ENCODE measurements at places on chromosomes 6 and 20.

- DNase-seq: peak; percentile 12
Observed at GRCh38 chr20:17226410-17227218, at the start of gene PCSK2. PCSK2 (plus strand) TSS chr20:17227040; CDS start chr20:17227306, 266 bp downstream.

DNA sequence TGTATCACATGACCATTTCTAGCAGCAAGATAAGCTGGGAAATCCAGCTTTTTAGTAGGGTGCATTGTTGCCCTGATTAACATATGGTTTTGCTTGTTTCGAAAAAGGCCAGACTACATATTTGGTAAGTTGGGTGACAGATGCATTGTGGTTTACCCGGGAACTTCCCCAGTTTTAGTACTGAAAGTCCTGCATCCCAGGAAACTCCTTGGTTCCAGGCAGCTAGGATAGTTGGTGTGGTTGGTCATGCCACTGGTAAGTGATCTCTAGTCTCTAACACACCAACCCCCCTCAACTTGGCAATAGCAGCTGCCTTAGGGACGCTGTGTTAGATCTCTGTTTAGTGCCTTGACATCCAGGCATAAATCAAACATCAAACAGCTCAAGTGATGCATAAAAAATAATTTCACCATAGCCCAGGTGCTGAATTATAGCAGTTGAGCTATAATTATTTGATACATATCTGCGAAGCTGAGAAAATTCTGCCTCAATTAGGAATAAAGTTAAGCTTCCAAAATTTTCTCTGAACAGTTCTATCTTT, 216.5 kb downstream of the TFAP2C start:
- DNase-seq: no peak

DNA sequence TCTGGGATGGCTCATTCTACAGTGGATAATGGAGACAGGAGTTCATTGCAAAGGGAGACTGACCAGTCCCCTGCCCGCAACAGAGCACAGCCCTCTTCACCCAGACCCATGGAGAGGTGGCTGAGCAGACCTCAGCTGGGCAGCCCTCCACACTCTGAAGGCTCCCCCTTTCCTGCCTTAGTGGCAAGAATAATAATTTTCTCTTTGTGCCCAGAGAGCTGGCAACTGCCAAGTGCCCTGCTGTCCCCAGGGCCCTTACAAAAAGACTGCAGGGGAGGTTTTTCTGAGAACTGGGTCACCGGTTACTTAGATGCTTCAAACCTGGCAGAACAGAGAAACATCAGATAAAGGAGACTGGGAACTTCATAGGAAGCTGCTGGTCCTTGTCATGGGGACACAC, 35.4 kb upstream of the ZNFX1 start:
- no peak for DNase-seq

- no peak for DNase-seq
Observed at GRCh38 chr6:5215799-5216198, 45.0 kb downstream of the LYRM4 start.

- DNase-seq: peak; percentile 49
Observed at GRCh38 chr6:30763618-30764489, 19.5 kb upstream of the IER3 start.

DNA sequence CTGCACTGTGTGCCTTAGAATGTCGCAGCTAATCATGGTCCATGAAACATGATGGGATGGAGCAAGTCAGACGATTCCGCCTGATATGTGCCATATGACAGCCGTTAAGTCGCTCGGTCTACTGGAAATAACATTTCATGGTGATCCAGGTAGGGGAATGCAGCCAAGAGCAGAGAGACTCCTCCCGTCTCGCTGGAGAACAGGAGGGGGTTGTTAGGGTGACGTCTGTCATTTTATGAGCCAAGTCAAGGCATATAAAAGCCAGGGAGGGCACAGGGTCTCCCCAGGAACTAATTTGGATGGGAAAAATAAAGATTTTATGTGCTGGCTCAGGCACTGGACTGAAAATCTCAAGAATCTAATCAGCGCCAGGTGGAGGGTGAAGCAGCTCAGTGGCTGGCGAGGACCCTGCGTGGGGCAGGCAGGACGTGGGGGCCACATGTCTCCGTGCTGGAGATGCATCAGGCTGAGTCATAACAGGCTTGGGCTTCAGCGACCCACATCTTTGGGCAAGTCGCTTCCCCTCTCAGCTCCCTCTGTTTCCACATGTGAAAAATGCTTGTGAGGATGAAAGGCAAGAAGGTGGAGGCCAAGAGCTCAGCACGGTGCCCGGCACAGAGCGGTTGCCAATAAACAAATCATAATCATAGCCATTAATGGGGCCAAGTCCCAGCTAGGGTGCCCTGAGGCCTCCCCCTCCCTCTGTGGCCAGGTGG, 234.6 kb downstream of the ANKRD60 start:
- no peak for DNase-seq

GRCh38 chr6:30121446-30122366, 8.8 kb upstream of the TRIM31 start:
- no peak for DNase-seq

- DNase-seq: no peak
Observed at GRCh38 chr20:58449681-58450221, 60.7 kb downstream of the VAPB start.

- peak; percentile 99 for DNase-seq
Observed at GRCh38 chr6:90369024-90369519, 72.4 kb upstream of the BACH2 start.

DNA sequence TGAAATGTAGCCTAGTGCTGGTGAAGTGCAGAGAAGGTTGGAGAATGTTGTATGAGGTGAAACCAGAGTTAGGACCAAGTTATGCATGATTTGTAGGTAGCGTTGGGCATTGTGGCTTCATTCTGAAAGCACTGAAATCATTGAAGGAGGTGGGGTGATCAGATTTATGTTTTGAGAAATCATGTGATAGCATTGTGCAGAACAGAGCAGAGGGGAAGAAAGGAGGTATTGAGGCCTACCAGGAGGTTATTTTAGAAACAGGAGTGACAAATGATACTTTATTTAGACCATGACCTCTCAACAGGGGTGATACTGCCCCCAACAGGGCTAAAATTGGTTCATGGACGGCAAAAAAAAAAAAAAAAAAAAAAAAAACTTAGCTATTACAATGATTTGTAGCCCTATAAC, 15.6 kb upstream of the HMGN3 start:
- DNase-seq: peak; percentile 15

GRCh38 chr6:168671028-168671862, 230.3 kb downstream of the SMOC2 start:
- no peak for DNase-seq

GRCh38 chr6:44933108-44933507, 395.0 kb upstream of the RUNX2 start:
- no peak for DNase-seq

- DNase-seq: no peak
Observed at GRCh38 chr6:84766799-84767525, 2.6 kb upstream of the TBX18 start.

DNA sequence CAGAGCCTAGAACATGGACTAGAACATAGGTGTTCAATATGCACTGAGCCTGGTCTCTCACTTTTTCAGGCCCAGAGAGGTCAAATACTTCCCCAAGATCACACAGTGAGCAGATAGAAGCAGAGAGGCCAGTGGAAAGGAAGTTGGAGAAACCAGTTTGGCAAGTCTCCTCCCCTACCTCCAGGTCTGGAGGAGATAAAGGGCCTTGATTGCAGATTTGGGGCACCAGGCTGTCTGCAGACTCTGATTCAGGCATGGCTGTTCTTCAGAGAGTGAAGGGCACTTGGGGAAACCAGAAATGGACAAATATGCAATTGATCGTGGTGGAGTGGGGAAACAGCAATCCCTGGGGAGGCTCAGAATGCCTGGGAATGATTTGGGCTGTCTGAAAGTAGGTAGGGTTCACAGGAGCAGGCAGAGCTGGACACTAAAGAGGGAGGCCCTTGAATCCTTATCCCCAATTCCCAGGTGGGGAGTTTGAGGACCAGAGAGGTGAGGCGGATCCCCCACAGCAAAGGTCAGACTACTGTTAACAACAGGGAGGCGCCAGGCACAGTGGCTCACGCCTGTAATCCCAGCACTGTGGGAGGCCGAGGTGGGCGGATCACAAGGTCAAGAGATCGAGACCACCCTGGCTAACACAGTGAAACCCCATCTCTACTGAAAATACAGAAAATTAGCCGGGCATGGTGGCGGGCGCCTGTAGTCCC, 2.3 kb downstream of the PEDS1 start:
- no peak for DNase-seq

DNA sequence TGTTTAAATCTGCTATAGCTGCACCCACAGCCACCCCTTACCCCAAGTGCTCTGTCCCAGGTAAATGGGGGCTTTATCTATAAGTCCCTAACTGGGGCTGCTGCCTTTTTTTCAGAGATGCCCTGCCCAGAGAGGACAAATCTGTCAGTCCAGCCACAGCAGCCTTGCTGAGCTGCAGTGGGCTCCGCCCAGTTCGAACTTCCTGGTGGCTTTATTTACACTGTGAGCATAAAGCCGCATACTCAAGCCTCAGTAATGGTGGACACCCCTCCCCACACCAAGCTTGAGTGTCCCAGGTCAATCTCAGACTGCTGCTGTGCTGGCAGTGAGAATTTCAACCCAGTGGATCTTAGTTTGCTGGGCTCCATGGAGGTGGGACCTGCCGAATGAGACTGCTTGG, 505.2 kb downstream of the CBLN4 start:
- DNase-seq: no peak

- peak; percentile 84 for DNase-seq
Observed at GRCh38 chr6:56227071-56227879, 20.1 kb downstream of the COL21A1 start.

DNA sequence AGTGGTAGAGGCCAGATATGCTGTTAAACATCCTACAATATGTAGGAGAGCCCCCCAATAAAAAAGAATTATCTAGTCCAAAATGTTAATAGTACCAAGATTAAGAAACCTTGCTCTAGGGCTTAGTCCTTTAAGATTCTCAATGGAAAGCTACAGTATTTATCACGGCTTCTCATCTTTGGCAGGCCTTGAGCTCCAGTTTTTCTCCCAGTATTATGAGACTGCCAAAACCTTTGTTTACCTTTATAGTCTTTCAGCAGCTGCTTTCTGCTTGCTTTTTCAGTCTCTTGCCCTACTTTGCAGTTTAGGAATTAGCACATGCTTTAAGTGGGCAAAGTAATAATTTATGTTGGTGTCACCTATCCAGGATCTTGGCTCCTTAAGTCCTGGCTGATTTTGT, 59.7 kb downstream of the NHLRC1 start:
- no peak for DNase-seq

DNA sequence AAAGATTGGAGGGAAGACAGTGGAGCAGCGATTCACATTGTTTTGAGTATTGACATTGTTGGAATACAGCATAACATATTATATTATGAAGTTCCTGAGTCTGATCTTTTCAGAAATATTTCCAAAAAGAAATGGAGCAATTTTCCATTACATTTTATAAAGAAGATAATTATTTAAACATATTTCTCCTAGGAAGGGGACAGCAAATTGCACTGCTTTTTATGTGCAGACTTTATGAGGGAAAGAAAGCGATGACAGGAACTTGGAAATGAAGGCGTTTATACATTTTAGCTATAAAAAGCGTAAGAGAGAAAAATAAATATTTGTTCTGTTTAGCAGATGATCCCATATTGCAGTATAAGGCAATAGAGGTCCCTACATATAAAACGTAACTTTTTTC, 117.0 kb upstream of the EDN1 start:
- no peak for DNase-seq

DNA sequence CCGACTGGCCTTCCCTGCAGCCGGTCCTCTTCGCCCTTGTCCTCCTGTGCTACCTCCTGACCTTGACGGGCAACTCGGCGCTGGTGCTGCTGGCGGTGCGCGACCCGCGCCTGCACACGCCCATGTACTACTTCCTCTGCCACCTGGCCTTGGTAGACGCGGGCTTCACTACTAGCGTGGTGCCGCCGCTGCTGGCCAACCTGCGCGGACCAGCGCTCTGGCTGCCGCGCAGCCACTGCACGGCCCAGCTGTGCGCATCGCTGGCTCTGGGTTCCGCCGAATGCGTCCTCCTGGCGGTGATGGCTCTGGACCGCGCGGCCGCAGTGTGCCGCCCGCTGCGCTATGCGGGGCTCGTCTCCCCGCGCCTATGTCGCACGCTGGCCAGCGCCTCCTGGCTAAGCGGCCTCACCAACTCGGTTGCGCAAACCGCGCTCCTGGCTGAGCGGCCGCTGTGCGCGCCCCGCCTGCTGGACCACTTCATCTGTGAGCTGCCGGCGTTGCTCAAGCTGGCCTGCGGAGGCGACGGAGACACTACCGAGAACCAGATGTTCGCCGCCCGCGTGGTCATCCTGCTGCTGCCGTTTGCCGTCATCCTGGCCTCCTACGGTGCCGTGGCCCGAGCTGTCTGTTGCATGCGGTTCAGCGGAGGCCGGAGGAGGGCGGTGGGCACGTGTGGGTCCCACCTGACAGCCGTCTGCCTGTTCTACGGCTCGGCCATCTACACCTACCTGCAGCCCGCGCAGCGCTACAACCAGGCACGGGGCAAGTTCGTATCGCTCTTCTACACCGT, 6.1 kb downstream of the UBD start:
- DNase-seq: peak; percentile 68

DNA sequence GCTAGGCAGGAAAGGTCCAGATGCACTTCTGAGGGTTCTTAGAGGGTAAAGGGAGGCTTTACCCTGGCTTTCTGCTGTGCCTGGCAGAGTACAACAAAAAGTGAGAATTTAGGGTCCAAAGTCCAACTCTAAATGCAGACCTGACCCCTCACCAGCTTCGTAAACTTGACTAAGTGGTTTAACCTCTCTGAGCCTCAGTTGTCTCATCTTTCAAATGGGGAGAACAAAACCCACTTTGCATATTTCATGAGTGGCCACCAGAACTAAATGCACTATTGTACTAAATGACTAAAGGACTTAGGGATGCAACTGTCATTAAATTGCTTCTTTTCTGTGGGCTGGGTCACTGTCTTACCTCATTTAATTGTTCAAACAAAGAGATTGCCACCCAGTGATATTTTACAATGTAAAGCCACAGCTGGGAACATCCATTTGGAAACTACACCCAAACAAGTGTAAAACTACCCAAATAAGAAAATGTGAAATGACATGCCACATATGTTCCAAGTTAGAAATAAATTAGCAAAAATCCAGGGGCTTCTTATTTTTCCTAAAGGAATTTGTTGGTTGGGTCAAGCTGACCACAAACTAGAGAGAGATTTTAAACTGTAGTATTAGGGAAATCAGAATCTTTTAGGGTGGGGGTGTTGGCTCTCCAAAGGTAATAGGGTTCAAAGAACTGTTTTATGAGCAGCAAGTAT, 48.3 kb upstream of the RIN2 start:
- DNase-seq: no peak

- peak; percentile 80 for DNase-seq
Observed at GRCh38 chr6:133806382-133807140, 82.4 kb upstream of the TCF21 start.

GRCh38 chr6:143607974-143608373, 69.8 kb upstream of the PHACTR2 start:
- DNase-seq: no peak
